CD4-positive, alpha-beta T cell treated with Interleukin-2 at 100 ng/mL for 4 hours (primary cell): ENCODE measurements at places on chromosomes 16 and 17.

GRCh38 chr16:15592324-15592723 lies 50.6 kb downstream of the MARF1 start:
- peak; percentile 41 for DNase-seq

- DNase-seq, result no peak
These were observed 296.7 kb upstream of the IRX5 start for GRCh38 chr16:54633943-54634362.

GRCh38 chr16:66653581-66654350 lies 42.8 kb downstream of the CMTM4 start:
- DNase-seq, result no peak

GRCh38 chr17:80265205-80266068 lies 4.8 kb downstream of the RNF213 start:
- DNase-seq, result peak; percentile 76

DNA sequence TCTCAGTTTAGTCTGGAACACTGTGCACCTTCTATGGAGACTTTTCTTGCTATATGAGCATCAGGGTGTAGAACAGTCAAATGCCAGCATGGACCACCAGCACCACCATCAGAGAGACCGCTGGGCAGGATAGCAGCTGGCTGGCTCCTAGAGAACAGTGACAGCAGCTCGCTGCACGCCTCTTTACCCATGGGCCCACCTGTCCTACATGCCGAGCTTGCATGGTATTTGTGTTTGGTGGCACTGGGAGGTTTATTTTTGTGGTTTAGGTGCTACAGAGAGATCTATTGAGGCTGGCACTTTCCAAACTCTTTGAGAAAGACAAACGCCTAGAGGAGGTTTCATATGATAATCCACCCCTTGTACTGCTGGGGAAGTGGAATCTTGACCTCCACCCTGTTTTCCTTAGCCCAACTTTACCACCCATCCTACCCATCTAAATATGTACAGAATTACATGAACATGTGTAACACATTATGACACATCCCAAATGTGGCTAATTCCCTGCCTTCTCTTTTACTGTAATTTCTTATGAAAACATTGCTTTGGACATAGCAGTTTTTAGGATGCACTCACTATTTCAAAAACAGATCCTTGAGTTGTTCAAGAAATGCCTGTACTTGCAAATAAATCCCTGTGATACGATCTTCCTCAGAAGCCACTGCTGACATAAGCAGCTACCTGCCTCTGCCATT lies 46.3 kb downstream of the COG7 start:
- DNase-seq, result no peak

DNA sequence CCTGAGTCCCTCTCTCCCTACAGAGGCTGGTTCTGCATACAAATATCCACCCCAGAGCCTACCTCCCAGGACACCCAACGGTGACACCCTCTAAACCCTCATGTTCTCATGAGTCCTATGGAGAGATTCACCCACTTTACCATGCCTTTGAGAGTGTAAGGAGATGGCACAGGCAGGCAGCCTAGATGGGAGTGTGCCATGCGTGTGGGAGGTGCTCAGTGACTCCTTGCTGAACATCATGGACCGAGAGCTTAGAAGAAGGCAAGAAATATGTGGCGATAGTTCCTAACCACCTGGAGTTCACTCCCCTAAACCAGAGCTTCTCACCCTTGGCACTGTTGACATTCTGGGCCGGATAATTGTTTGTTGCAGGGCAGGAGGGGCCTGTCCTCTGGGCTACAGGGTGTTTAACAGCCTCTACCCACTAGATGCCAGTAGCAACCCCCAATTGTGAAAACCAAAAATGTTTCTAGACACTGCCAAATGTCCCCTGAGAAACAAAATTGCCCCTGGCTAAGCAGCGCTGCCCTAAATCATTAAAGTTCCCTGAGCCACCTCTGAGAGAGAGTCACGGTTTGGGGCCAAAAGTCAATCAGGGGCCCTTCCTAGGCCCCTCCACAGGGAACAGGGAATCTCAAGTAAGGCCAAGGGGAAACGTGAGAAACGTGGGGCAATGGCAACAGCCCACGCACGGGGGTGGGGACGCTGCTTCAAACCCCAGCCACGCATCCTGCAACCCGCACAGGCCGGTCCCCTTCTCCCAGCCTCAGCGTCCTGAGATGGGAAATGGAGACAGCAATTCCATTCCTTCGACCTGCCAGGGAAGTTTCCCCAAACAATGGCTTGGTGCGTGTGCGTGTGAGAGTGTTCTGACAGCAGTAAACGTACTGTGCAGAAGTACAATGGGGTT lies 66.8 kb downstream of the C16orf78 start:
- DNase-seq, result no peak
